ENCODE measurements at places on chromosomes 7 and 10. TPM values are rescaled to one million over a fixed set of nuclear protein-coding genes. Genes with fewer than 3 reads are reported as not detected.

Gene LRMDA
- 43.4 TPM for total RNA-seq

Gene MSMB
- total RNA-seq, result not detected

DNA sequence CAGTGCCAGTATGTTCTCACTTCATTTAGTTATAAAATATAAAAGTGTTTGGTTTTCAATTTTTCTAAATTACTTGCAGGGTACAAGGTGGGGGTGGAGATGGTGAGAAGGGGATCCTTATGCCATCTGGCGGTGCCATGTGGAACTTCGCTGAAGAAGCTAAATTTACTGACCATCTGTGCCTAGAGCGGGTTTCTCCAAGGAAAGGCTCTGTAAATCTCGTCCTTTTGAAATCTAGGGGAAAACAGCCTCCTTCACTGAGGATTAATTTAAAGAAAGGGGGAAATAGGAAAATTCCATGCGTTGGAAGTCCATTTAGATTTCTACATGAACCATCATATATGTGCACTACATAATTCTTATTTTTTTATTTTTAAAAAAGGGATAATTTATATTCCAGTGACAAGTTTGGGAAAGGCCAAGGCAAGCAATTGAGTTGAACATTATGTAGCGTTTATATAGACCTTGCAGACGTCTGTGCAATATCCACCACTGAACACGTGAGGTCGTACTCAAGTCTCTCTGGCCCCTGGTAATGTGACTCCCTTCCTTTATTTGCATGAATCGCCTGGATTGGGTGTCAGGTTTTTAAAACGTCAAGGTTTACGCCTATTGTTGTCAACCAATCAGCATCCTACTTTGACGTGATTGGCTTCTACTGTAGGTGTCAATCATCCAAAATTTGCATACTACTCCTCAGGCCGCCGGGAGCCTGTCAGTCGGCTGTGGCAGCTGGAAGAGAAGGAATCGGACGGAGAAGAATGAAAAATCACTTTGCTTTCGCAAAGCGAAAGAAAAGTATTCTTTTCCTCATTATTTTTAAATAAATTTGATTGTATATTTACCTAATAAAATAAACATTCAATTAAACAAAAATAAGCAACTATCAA is 297.1 kb upstream of the NFE2L3 start:
- no peak for DNase-seq

DNA sequence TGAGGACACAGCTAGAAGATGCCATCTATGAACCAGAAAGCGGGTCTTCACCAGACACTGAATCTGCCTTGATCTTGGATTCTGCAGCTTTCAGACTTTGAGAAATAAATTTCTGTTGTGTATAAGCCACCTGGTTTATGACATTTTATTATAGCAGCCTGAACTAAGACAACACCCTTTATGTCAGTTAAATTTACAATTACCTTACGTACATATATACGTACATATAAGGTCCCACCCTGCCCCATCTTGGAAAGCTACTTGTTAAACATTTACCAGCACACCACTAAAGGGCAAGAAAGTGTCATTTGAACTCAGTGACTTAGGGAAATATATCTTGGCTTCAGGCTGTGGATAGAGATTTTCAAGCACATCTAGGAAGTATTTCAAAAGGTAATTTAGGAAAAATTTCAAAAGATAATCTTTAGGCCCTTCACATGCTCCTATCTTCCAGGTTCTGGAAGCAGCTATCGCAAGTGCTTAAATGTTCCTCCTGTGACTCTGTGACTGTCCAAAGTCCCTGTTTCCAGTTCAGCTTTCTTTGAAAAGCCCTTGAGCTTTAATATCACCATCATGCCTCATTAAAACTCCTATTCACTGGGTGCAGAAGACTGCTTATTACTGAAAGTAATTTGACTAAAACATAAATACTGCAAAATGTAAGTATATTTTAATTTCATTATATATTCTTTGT is 9.6 kb upstream of the SRI start:
- DNase-seq, result no peak

DNA sequence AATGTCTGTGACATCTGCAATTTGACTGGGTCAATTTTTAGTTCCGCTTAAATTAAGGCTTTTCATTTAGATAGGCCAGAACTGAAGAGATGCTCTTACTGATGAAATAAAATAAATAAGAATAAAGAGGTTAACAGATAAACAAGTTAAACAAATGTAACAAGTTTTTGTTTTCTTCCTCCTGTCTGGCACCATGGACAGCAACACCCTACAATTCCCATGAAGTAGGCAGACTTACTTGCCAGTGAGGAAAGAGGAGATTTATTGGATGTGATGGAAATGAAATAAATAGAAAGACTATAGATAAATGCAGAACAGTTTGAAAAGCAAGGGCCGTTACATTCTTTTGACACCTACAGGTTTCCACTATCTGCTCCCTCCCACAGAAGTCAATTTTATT is 118.5 kb downstream of the AMPH start:
- no peak for DNase-seq

DNA sequence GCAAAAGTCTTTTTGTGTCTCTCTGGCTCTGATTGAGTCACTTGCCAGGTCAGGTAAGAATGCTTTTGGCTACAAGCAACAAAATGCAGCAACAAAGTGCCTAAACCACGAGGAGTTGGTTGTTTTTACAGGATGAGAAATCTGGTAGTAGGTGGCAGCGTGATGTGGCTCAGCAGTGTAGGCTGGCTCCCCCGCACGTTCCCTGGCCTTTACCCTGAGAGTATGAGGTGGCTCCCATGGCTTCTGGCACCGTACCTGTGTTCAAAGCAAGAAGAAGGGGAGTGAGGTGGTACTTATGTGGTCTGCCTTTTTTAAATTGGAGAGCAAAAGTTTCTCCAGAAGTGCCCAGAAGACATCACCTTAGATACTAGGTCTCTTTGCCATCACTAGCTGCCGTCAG is 11.7 kb downstream of the PRKRIP1 start:
- no peak for DNase-seq

DNA sequence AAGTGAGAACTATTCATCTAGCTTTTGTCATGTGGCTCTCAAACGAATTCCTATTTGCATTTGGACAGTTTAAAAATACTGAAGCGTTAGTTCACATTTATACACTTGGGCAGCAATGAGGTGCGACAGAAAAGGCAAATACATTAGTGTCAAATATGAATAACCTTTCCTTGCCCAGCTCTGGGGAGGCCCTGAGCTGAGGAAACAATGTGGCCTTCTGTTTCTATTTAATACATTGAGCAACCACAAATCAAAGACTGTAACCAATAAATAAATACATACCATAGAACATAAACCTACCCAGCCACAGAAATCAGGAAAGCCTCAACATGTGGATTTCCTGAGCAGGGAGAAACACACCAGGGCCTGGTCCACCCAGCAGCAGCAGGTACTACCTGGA is 585.2 kb downstream of the PARD3 start:
- no peak for DNase-seq

Gene GTF2I
- 203 TPM for total RNA-seq

- no peak for DNase-seq
Observed at GRCh38 chr7:140631602-140632001, 9.0 kb downstream of the DENND2A start.

Gene PRKAR2B
- 32.5 TPM for total RNA-seq
